ENCODE measurements at places on chromosomes 4 and X.

GRCh38 chrX:6729626-6730025, 194.7 kb upstream of the VCX3A start:
- no peak for DNase-seq

DNA sequence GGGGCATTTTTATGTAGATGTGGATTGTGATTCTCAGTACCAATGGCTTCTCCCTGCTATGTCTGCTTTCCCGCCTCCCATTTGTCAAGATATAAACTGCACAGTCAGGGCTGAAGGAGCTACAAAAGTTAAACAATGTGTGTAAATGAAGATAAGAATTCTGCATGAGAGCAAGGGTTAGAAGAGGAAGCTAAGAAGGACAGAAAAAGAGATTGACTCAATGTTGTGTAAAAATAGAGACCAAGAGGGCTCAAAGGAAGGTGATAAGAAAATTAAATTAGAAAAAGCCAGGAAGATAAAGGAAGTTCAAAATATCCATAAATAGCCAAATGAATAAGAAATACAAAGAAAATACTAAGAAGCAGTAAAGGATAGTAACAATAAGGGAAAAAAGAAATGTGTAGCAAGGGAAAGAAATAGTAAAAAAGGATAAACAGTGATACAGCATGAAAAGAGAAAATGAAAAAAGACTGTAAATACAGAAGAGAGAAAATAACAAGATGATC, 82.5 kb downstream of the AMELX start:
- no peak for DNase-seq

- no peak for DNase-seq
Observed at GRCh38 chr4:156190615-156191014, 236.9 kb upstream of the CTSO start.

DNA sequence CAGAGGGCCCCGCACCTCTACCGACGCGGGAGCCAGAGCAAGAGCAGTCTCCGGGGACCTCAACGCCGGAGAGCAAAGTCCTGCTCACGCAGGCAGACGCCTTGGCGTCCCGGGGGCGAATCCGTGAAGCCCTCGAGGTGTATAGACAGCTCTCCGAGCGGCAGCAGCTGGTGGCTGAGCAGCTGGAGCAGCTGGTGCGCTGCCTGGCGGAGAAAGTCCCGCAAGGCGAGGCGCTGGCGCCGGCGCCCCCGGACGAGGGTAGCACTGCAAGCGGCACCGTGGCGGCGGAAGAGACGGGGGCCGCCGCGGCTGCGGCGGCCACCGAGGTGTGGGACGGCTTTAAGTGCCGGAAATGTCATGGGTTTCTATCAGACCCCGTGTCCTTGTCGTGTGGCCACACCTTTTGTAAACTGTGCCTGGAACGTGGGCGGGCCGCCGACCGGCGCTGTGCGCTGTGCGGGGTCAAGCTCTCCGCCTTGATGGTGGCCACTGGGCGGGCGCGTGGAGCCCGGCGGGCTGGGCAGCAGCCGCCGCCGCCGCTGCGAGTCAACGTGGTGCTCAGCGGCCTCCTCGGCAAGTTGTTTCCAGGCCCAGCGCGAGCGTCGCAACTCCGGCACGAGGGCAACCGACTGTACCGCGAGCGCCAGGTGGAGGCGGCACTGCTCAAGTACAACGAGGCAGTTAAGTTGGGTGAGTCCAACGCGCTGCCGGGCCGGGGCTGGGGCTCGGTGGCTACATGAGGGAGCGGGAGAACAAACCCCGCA, 672 bp downstream of the LONRF3 start:
- peak; percentile 4 for DNase-seq

DNA sequence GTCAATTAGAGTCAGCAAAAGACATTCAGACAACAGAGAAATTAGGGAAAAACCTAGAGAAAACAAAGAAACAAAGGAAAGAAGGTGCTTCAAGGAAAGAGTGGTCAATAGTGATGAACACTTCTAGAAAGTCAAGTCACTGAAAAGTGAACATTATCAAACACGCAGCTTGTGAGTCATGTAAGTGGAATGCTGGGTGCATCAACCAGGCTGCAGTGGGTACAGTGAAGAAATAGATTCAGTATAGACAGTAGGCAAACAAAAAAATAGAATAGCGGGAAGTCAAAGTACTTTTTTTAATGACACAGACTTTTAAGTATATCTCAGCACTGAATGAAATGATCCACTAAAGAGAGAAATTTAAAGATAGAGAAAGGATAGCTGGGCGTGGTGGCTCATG, 245.8 kb downstream of the ARHGAP24 start:
- no peak for DNase-seq

DNA sequence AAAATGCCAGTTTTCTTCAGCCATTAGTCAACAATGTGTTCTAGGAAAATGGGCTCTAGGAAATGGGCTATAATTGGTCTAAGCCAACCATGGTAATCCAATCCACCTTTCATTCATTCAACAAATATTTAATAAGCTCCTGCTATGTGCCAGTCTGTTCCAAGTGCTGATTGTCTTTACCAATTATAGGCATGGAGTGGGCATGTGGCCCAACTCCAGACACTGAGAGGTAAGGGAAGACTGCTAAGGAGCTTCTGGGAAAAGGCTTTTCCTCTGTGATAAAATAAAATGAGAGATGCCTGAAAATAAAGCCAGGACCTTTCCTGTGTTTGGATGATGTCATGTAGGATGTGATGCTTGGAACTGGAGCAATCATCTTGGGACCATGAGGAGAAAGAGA, 43.3 kb downstream of the HOPX start:
- no peak for DNase-seq

DNA sequence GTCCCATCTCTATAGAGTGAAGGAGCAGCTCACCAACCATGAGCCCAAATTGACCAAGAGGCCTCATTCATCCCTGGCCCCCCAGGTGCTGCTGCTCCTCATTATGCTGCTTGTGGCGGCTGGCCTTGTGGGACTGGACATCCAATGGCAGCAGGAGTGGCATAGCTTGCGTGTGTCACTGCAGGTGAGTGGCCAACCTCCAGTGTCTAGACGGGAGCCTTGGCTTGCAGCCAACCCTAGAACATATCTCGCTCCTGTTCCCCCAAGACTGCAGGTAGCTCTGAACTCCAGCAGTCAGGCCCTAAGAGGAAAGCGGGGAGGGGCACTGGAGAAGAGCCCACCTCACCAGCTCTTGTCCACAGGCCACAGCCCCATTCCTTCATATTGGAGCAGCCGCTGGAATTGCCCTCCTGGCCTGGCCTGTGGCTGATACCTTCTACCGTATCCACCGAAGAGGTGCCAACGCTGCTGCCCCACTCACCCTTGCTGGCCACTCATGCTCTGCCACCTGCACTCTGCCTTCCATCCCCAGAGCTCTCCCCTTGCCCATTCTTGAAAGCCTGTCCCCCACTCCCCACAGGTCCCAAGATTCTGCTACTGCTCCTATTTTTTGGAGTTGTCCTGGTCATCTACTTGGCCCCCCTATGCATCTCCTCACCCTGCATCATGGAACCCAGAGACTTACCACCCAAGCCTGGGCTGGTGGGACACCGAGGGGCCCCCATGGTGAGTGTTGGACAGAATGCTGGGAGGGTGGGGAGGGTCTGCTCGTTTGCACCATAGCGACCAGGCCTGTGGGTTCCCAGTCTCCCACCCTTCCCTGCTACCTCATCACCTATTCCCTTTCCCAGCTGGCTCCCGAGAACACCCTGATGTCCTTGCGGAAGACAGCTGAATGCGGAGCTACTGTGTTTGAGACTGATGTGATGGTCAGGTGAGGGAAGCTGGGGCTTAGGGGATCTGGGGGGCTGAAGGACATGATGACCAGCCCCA, 3.5 kb downstream of the GDPD2 start:
- no peak for DNase-seq

GRCh38 chrX:123477673-123478072, 255.2 kb downstream of the THOC2 start:
- no peak for DNase-seq

DNA sequence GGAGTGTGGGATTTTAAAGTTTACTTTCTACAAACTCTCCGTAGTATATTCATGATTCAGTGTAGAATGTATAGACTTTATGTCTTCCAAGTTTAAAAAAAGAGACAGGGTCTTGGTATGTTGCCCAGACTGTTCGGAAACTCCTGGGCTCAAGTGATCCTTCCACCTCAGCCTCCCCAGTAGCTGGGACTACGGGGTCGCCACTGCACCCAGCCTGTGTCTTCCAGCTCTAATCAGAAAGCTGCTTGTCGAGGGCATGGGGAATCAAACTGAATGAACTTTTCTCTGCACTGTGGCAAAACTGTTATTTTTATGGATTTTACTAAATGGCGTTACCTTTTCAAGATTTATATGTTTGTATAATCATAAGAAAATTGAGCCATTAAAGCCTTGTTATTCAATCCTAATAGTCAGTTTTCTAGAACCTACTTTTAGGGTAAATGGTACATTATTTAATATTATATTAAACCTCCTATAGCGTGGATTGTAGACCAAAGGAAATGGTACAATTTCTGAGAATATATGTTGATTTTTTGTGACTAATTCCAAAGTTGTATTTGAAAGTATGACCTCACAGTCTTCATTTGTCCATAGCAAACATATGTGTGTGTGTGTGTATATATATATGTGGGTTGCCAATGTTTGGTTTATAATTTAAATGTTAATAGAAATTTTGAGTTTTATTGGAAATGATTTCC, 1.1 kb downstream of the BLOC1S4 start:
- DNase-seq, result no peak

DNA sequence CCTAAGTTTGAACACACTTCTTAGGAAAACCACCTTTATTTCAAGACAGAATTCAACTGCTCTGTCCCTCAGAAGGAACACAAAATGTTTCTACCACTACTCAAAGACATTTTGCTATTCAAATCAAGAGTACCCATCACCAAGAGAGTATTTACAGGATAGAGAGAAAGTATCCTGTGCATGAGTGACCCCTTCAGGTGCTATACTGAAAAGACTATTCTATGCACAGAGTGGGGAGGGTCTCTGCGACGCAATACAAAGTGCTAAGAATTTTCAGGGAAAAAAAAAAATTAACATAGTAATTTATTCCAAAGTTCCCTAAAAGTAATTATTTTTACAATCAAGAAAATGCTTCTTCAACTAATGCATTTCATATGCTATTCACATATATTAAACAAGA, 346.4 kb upstream of the FAM241A start:
- no peak for DNase-seq

GRCh38 chr4:77538144-77538543, 67.5 kb upstream of the CXCL13 start:
- no peak for DNase-seq

- DNase-seq, result no peak
Observed at GRCh38 chrX:97743014-97743413, 859.3 kb downstream of the RPA4 start.

DNA sequence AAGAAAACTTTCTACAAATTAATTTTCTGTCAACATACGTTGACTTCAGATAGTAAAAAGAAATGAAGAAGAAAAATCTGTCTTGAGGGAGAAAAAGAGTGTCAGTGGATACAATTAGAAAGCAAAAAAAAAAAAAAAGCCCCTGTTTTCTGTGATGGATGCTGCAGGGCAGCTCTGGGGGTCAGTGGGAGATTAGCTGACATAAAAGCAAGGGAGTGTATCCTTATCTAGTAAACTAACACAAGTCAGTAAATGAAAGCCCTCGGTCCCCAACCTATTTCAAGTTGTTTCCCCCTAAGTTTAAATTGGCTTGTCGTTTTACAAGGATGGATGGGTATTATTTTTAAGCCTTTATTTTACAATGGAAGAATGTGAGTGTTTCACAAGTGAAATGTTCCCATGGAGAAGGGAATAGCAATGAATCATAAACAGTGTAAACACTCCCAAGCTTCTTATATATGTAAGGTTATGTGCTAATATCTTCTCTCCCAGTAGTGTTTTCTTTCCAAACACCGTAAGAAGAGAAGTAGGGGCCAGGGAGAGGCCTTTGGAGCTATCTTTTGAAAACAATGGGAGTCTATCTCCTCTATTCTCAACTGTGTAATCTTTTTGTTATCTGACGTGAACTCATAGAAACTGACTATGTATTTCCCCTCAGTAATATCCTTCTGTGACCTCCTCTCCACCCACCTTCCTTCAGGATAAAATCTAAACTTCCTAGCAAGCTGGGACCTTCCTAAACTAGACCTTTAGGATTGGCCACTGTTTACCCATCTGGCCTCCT, 347.7 kb downstream of the FBXO8 start:
- no peak for DNase-seq

GRCh38 chr4:186676531-186677161, 47.0 kb downstream of the FAT1 start:
- DNase-seq, result no peak

DNA sequence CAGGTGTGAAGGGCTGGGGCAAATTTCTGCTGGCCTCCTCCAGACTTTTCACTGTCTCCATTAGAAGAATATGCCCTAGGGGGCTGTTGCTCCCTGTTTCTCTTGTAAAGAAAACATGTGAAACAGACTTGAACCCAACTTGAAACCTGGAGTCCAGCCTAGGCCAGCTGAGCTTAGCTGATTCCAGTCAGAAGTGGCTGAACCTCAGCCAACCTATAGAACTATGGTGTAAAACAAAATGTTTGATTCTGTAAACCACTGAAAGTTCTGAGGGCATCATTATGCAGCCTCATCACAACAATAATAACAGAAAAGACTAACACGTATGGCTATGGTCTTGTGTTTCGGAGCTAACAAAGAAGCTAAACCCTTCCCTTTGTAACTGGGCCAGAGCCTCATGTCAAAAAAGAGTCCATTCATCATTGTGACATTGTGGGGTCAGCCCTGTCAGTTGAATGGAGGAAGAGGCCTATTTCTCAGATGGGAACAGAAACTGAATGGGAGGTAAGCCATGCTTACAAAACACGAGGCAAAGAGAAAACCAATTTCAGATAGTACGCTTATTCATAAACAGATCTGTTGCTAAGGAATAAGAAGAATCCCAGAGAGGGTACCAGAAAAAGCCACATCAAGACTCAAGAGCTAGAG, 34.1 kb downstream of the SETD7 start:
- no peak for DNase-seq

- DNase-seq, result no peak
Observed at GRCh38 chr4:97525236-97525635, 618.0 kb downstream of the STPG2 start.

GRCh38 chr4:957231-957580, 16.2 kb downstream of the DGKQ start:
- no peak for DNase-seq

All from NCI-H1930 (cell line).